Glutamatergic neuron (in vitro differentiated cells): ENCODE measurements at places on chromosomes 13 and 19.
A peak's percentile ranks its signal among the peaks of the same experiment; 100 is the strongest.

DNA sequence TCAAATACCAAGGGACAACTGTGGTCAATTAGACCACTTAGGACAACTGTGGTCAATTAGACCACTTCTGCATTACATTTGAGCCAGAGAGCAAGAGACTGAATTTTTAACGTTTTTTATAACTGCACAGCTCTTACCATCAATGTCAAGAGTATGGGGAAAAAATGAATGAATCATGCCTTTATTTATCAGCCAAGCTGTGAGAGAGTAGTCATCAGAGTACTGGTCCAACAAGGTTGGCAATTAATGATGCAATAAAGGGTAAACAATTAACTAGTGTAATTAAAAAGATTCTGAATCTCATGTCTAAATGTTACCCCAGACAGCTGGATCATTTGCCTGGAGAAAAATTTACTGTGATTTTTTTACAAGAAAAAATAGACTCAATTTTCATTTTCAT, 381.1 kb downstream of the LIG4 start:
- no peak for DNase-seq

DNA sequence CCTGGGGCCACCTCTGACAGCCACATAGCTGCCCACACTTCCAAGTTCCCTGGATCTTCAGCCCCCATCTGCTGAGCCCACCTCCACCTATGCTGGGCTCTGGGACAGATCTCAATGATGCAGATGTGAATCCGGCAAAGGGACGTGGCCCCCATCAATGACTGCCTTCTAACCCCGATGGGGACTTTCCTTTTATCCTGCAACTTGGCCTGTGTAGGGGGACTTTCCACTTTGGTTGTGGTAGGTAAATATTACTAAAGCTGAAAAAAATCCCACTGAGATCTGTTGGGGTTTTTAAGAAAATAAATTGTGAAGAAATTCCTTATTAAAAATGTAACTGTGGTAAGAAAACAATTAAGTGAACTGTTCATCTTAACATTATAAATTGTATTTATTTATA, 20.8 kb upstream of the ASPDH start:
- DNase-seq = no peak

GRCh38 chr19:36963280-36963679, 47.1 kb downstream of the ZNF568 start:
- DNase-seq = no peak

GRCh38 chr13:85799097-85799582, at the start of gene SLITRK6:
Gene SLITRK6 (minus strand): TSS chr13:85799419. CDS start chr13:85796508, 2,911 bp downstream.
- DNase-seq = no peak

DNA sequence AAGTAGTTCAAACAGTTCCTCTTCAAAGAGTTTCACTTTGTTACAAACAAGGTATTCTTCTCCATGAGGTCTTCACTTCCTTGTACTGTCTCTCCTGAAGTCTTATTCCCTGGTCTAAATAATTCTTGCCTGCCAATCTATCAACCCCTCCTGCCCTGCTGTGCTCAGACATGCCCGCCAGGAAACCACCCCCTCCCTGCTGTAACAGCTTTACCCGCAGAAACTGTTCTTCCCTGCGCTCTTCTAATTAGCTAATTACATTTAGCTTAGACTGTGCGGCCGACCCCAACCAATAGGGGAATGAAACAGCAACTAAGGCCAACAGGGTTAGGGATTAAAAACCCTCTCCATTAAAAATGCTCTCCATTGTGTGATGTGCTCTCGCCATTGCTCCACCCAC, 46.7 kb downstream of the ZNF846 start:
- peak; percentile 19 for DNase-seq

DNA sequence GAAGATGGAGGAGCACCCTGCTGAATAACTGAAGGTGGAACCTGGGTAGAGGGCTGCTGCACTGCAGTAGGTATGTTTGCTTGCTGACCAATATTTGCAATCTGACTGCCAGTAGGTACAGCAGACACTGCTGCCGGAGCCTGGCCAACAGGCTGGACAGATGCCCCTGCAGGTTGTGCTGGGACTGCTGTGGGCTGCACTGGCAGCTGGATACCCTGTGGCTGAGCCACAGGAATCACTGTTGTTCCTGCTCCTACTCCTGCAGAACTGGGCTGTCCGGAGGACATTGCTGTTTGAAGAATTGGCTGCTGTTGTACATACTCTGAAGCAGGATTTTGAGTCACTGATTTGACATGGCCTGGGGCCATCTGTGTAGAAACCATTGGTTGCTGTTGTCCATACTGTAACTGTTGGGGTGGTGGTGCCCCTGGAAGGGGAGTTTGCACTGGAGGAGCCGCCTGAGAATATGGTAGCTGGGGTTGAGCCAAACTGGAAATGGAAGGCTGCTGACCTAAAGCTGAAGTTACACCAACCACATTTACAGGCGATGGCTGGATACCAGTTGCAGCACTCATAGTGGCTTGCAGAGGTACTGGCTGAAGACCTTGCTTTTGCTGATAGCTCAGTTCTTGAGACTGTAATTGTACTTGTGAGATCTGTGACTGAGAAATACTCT, 2.2 kb downstream of the TSC22D1 start:
- peak; percentile 40 for DNase-seq
